Activated CD8-positive, alpha-beta memory T cell treated with anti-CD3 and anti-CD28 coated beads for 48 hours (primary cell): ENCODE measurements at places on chromosomes 1 and 21.

GRCh38 chr1:113931451-113931851 lies 2.3 kb downstream of the HIPK1 start:
- DNase-seq = no peak

DNA sequence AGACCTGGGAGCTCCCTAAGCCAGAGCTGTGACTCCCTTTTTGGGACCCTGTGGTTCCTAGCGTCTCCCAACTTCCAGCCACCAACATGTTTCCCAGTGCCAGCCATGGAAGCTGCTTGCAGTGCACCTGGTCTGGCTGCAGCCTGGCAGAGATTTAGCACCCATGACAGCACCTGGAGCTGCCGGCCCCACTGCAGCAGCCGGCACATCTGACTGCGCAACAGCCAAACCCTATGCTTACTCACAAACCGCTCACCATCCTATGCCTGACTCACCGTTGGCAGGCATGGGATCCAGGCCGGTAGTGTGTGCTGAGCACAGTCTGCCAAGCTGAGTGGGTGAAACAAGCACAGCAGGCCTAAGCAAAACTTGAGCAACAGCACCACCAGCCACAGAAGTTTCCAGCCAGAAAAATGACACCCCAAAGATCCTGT lies 435.9 kb upstream of the PRMT6 start:
- no peak for DNase-seq

GRCh38 chr1:222877854-222878253 lies 63.0 kb downstream of the DISP1 start:
- no peak for DNase-seq

GRCh38 chr1:178237121-178237520 lies 143.2 kb downstream of the RASAL2 start:
- DNase-seq = no peak

DNA sequence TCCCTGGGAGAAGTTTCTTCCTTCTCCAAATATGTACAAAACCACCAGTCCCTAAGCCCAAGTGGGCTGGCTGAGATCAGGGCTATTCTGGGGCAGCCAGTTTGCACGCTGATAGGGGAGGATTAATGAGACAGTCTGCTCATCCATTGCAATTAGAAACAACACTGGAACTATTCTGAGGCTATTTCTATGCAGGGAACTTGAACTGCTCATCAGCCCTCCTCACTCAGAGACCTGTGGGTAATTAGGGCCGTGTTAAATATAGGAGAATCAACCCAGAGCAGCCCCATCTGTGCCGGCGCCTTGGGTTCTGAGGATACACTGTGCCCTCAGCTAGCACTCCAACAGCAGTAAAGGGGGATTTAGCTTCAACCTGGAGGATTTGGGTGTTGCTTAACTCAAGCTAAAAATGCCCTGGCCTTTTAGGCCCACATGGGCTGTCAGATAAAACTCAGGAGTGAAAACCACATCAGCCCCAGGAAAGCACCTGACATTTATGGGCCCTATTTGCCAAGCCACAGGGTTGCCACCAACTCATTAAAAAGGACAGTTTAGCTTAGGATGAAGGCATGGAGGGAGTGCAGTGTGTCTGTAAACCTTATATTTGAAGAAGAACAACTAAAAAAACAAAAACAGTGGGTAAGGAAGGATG lies 53.9 kb downstream of the DUSP10 start:
- DNase-seq = no peak

GRCh38 chr1:230807029-230807428 lies 59.8 kb downstream of the CAPN9 start:
- DNase-seq = no peak

GRCh38 chr1:69404486-69404885 lies 163.2 kb upstream of the LRRC7 start:
- DNase-seq = no peak
